ENCODE measurements at places on chromosomes 16 and 17.

- peak; percentile 13 for DNase-seq
These were observed 10.4 kb upstream of the LASP1NB start for GRCh38 chr17:38914741-38915638.

DNA sequence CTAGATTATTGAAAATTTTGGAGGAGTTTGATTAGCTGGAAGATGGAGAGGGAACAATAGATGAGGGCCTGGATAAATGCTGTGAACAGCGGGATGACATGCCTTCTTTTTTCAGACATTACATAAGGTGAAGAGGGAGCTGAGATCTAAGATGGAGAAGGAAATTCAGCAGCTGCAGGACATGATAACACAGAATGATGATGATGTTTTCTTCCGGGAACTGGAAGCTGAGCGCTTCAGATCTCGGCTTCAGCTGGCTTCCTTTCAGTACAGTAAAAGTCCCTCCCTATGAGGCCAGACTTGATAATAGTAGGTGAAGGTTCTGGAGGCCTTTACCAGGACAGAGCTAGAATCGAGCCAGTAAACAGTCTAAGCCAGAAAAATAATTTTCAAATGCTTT, 30.7 kb downstream of the CEP95 start:
- no peak for DNase-seq

DNA sequence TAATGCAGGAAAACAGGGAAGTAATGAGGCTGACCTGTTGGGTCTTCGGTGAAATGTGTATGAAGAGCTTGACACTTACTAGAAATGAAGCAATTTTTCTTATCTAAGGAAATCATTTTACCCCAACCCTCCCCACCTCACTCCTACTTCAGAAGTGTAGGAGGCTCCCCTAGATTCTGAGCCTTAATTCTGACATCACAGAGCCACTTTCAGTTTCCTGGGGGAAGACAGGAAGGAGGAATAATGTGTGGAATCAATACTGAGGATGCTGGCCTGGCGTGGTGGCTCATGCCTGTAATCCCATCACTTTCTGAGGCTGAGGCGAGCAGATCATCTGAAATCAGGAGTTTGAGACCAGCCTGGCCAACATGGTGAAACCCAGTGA, 20.3 kb downstream of the FBRS start:
- no peak for DNase-seq

GRCh38 chr17:37725601-37726146, 19.2 kb downstream of the HNF1B start:
- DNase-seq, result no peak

GRCh38 chr17:78235885-78236284, 4.5 kb downstream of the TMEM235 start:
- DNase-seq, result no peak

- DNase-seq, result no peak
These were observed 110.8 kb upstream of the GSE1 start for GRCh38 chr16:85502357-85502756.

- DNase-seq, result no peak
These were observed 25.3 kb upstream of the RBBP6 start for GRCh38 chr16:24514096-24514495.

DNA sequence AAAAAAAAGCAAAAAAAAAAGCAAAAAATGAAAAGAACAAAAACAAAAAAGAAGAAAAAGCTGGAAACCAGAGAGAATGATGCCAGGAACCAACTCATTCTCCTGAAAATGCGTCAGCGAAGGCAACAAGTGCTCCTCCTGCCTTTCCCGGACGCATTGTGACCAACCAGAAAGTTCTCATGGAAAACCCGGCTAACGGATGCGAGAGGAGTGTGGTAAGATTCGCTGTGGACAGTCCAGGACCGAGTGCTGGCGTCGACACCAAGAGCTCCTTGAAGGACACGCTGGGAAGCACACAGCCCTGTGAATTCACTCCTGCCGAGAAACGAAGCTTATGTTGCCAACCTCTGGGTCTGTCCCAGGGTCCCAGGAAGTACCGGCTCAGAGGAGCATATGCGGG, 43.4 kb downstream of the METRNL start:
- no peak for DNase-seq

GRCh38 chr17:83190601-83191387, 111.4 kb downstream of the METRNL start:
- peak; percentile 15 for DNase-seq

DNA sequence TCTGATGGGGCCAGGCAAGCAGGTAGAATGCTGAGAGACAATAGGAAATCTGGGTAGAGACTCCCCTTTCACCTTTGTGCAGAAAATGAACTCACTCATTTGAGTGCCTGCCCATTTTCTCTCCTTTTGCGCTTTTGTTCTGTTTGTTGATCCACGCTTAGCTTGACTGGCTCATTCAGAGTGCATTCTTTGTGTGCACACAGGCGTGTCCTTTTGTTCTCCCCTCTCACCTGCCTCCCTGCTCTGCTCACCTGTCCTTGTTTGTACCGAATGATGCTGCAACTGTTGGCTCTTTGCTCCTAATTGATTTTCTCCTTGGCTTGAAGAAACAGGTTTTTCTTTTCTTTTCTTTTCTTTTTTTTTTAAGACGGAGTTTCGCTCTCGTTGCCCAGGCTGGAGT, 15.8 kb downstream of the PGS1 start:
- DNase-seq, result no peak

DNA sequence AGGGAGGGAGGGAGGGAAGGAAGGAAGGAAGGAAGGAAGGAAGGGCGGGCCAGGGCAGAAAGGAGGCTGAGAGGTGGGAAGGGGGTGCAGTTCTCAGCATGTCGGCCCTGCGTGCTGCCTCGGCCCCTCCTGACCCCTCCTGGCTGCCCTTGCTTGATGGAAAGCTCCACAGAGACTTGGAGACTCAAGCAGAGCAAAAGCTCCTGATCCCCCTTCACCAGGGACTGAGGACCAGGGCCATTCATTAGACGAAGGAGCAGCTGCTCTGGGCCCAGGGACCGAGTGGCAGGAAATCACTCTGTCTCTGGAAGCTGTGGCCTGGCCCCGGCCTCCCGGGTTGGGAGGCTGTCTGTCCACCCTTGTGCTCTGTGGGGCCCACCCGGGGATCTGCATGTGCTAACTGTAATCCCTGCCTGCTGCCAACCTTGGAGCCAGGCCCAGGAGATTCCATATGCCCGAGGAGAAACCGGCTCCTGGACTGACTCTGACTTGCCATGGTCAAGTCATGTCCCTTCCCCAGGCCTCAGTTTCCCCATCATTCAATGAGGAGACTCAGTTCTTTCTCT, 27.4 kb upstream of the C1QL1 start:
- no peak for DNase-seq

- DNase-seq, result no peak
These were observed 491.0 kb downstream of the CDH13 start for GRCh38 chr16:83117810-83118209.

GRCh38 chr17:76265624-76266243, 586 bp downstream of the UBALD2 start:
- peak; percentile 63 for DNase-seq

- no peak for DNase-seq
These were observed 2.9 kb downstream of the SPATA32 start for GRCh38 chr17:45258981-45259380.

- DNase-seq, result no peak
These were observed 9.9 kb downstream of the TAOK2 start for GRCh38 chr16:29983420-29984136.

DNA sequence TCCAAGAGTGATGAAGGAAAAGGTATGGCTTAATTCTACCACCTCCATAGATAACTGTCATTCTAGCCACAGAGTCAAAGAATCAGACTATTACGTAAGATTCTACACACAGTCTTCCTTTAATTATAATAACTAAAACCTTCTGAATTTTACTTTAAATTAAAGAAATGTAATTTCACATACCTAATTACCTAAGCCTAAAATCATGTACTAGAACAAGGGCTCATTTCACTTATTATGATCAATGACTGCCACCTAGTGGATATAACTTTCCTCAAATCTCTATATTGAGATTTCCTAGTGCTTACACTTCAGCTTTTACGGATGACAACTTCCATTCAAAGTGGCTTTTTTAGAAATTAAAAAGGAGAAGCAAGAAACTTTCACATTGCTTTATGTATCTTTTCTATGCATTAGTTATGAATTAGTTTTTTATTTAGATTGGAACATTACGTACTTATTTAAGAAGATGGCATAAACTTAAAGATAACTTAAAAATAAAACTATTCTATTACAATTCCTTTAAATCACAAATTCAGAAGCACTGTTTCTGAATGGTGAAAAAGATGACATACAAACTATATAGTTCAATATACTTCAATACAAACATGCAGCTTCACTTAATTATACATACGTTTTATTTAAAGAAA, 18.2 kb upstream of the ABCA10 start:
- no peak for DNase-seq

GRCh38 chr17:64130559-64131001, 636 bp upstream of the ERN1 start:
- no peak for DNase-seq

GRCh38 chr16:20023190-20023589, 50.5 kb downstream of the GPR139 start:
- no peak for DNase-seq

- no peak for DNase-seq
These were observed 231.1 kb downstream of the SOX9 start for GRCh38 chr17:72351884-72352346.

DNA sequence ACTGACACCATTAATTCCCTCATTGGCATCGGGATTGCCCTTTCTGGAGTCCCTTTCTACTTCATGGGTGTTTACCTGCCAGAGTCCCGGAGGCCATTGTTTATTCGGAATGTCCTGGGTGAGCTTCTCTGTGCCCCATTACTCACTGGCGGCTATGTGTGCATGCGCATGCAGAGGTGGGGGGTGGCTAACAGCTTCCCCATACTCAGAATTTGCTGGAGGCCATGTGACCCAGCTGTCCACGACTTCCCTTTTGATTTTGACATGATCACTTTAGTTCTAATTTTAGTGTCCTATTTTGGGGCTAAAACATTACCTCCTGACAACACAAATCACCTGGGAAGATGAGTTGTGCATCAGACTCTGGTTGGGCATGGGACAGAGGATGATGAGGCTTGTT, 14.1 kb downstream of the SLC7A6OS start:
- DNase-seq, result no peak

- DNase-seq, result peak; percentile 38
These were observed 25.3 kb downstream of the CMIP start for GRCh38 chr16:81469710-81470535.

DNA sequence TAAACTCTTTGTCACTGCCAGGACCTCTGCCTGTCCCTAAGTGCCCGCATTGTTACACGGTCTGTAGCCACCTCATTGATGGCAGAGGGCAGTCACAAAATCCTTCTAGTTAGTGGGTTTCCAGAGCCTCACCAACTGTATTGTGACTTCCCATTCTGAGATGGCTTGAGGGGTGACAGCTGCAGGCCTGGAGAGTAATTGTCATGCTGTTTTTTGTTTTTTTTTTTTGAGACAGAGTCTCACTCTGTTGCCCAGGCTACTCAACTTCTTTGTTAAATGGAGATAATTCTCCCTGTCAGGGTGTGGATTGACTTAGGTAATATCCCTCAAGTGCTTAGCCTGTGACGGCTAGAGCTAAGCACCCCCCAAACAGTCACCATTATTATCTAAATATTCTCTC, 77.9 kb downstream of the SDR42E1 start:
- no peak for DNase-seq

GRCh38 chr16:56356276-56357240, 68.8 kb downstream of the AMFR start:
- peak; percentile 66 for DNase-seq

- peak; percentile 86 for DNase-seq
These were observed at the start of gene KCTD11 for GRCh38 chr17:7351665-7352502. TSS of gene KCTD11 (plus strand) at chr17:7352162.

DNA sequence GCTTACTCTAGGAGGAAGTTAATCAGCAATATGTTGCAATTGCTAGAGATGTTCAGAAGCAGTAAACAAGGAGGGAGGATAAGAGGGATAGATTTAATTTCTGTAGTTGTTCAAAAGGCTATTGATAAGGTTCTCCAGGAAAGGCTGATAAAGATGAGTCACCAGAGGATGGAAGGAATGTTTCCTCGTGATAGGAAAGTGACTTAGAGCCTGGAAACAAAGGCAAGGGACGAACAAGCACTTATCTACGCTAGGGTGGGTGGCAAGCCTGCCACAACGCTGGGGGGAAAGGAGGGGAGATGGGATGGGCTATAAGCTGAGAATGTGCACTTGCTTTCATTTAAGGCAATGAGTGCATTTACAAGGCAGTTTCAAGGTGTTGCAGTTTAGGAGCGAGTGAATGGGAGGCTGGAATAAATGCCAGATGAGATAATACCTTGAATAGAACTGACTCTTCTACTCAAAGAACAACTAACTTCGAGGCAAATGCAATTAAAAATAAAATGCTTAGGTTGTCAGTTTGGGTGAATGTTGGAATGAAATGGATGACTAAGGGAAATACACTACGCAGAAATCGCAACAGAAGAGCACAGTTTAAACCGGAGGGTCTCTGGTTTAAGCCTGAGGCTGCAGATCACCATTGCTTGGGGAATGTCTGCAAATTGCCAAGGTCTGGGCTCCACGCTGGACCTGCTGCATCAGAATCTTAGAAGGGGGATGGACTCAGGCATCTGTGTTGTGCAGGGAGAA, 76.0 kb upstream of the RBBP6 start:
- no peak for DNase-seq

DNA sequence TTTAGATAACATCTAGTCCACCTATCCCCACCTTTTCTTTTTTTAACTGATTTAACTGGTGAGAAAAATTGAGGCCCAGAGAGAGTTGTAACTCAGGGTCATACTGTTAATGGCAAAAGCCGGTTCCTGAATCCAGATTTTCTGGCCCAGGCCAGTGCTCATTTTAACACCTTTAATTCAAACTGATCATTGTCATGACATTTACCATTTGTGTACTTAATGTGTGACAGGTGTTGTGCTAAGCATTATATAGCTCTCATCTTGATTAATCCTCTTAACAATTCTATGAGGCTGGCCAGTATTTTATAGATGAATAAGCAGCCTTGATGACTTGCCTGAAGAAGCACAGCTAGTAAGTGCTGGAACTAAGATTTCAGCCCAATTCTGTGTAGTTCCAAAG, 14.4 kb downstream of the RHOT1 start:
- no peak for DNase-seq

DNA sequence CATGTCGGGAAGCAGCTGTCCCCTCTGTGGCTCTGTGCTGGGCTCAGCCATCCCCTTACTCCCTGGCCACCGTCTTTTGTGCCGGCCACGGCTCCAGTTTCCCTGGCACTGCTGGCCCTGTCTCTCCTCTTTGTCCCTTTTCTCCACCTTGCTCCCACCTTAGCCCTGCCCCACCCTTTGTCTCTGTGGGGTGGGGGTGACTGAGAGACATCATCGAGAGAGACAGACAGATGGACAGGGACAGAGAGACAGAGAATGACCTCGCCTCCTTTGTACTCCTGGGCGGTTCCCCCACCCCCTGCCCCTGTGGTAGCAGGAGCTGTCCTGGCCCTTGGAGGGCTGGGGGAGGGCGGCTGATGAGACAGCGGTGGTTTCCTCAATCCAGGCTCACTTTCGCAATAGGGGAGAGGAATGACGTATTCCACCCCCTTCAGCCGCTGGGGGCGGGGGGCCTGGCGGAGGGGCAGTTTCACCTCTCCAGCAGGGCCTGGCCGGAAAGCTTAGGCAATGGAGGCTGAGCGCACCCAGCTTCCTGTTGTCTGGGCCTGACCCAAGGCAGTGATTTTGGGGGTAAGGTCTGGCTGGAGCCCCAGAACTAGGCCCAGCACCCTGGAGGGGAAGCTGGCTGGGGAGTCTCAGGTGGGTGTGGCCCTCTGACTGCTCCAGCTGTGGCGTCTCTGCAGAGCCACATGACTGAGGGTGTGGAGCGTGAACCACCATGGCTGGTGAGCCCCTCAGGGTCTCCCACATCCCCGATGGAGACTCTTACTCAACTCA, 7.3 kb downstream of the FMNL1 start:
- DNase-seq, result peak; percentile 96

- DNase-seq, result no peak
These were observed 43.4 kb downstream of the IRX3 start for GRCh38 chr16:54243202-54243601.

All from activated T-cell treated with anti-CD3 and anti-CD28 coated beads, Interleukin-2, amount 50 U/mL, for 48 hours (primary cell).